Stimulated activated CD4-positive, alpha-beta T cell treated with anti-CD3 and anti-CD28 coated beads, Interleukin-1b, Interleukin-23, amount 100 ng/mL, for 48 hours (primary cell): ENCODE measurements at places on chromosomes 13 and 19.

DNA sequence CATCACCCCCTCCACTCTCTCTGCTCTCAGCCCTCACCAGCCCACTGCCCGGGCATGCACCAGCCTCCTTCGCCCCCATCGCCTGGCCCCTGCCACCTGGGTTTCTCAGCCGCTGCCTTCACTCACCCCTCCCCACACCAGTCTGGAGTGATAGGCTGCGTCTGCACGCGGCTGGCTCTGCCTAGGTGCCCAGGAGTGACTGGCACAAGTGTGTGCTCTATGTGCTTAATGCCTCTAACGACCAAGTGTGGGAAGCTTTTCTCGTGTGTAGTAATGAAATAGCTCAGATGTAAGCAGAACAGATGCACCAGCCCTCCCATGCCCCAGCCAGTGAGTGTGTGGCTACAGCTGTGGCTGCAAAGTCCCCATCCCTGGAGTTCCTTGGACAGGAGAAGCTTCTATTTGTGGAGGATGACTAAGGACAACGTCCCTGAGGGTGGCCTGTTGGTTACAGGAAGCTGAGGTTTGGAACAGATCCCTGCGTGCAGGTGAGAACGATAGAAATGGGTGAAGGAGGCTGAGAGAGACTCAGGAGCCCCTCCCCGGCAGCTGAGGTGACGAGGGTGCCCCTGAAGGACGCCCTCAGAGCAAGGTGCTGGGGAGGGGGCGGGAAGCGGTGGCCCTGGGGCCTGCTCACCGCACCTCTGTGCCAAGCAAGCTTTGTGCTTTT lies 35.6 kb downstream of the ATP11A start:
- no peak for DNase-seq

DNA sequence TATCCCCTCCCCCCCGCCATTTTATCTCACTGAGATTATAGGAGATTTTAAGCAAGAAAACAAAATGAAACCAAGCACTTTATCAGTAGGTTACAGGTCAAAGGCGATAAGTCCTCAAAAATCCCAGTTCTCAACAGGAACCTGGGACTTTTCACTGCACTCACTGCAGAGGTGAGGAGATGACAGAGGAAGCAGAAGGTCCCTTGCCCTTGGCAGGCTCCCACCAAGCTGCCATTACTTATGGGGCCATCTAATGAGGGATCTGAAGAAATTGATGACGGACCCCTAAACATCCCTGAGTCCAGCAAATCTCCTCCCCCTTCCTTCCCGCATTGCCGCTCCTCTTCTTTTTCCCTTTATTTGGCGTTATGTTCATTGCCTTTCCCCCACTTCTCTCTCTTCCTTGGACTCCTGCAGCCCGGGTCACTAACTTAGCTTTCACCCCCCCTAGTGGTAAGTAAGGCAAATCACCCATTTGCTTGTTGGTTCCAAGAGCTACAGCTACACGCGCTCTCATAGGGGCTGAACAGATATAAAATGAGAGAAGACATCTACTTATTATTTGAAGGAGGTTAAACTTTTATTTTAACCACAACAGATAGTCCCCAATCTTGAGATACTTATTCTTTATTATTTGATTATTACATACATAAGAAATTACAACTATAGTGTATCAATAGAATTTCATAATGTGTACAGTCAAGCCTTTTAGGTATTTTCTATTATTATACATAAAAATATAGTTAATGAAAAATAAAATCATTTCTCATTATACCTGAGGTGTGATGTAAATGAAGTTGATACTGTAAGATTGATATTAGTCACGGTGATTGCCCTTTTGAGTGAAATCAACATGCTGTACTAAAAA lies 52.0 kb upstream of the ARGLU1 start:
- peak; percentile 9 for DNase-seq

GRCh38 chr19:3849092-3849491 lies 19.7 kb downstream of the ZFR2 start:
- DNase-seq, result peak; percentile 35

DNA sequence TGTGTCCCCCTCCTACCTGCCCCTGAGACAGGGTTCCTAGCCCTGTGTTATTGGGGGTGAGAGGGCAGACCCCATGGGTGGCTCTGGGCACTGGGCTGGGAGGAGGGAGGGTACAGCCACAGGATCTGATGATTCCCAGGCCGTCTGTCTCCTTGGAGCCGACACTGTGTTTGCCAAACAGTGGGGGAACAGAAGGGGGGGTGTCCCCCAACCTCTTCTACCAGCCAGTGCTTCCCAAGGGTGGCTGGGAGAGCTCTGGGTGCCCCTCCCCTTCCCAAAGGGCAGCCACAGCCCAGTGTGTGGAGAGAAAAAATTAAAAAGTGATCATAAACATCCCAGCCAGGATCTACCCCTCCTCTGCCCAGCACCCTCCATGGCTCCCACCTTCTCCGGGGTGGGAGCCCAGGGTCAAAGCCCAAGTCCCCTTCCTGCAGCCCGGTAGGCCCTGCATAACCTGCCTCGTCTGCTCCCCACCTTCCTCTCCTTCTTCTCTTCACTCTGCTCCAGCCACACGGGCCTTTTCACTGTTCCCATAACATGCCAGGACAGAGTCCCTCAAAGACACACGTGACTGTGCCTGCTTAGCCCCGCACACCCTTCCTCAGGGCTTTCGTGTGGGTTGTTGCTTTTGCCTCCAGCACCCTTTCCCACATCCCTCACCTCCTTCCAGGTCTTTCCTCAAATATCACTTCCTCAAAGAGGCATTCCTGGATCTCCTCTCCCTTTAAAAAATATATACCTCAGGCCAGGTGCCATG lies 1.4 kb upstream of the PLIN4 start:
- DNase-seq, result no peak

DNA sequence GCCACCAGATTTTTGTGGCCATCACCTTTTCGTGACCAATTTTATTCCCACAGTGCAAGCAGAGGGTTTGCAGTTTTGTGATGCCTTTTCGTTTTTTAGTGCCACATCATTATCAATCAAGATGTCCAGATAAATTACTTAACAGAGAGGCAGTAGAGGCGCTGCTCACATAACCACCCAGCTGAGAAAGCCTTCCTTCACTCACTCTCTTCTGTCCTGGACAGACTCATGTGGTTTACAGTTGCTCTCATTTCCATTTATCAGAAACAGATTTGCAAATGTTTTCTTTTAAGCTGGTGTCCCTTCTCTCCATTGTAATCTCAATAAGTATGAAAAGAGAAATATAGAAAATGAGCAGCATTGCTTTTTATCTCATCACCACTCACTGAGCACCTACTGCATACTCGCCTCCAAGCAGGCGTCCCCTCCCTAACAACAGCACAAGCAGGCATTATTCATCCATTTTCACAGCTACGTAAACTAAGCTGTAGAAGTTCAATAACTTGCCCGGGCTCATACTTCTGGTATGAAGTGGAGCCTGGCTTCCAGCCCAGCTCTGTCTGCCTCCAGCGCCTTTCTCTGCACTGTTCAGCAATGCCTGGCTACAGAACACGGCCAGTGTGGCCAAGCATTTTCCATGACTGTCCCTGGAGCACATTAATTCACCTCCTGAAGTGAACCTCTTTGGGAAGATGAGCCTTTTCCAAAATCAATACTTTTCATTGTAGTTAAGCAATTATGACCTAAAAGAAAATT lies 34.6 kb upstream of the KATNAL1 start:
- no peak for DNase-seq

- no peak for DNase-seq
Measured at GRCh38 chr19:23558541-23558940, 128.5 kb downstream of the ZNF675 start.

GRCh38 chr19:5492635-5493409 lies 37.6 kb downstream of the ZNRF4 start:
- DNase-seq, result no peak

DNA sequence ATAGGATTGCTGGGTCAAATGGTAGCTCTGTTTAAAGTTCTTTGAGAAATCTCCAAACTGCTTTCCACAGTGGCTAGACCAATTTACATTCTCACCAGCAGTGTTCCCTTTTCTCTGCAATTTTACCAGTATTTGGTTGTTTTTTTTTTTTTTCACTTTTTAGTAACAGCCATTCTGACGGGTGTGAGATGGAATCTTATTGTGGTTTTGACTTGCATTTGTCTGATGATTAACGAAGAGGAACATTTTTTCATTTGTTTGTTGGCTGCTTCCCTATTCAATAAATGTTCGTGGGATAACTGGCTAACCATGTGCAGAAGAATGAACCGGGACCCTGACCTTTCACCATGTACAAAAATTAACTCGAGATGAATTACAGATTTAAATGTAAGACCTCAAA lies 31.2 kb downstream of the CYP4F2 start:
- DNase-seq, result no peak

DNA sequence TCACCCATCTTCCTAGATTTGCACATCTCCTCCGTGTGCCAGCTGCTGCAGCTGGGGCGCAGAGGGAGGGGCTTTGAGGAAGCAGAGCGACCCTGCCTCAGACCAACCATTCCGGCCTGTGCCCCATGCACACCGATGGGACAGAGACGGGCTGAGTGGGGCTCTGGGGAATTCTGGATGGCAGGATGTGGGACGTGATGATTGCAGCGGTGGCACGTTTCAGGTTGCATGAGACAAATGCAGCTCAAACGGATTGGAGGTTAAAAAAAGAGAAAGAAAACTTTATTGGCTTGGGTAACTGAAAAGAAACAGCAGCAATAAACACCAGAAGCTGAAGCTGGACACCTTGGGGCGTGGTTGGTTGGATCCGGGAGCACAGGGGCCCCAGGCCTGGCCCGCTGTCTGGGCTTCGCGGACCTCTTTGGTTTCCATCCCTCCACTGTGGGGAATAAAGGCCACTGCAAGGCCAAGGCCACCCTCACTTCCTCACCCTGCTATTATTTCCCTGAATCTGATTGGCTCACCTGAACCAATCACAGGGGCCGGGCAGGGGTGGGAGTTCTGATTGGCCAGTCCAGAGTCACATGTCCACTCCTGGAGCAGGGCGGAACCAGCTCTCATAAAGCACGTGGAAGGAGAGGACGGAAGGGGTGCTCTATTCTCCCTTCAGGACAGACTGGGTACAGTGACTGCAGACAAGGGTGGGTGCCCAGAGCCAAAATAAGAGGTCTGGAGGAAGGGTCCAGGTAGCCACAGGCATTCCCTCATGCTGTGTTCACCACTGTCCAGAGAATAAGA lies 6.1 kb upstream of the ZNF787 start:
- DNase-seq, result no peak

DNA sequence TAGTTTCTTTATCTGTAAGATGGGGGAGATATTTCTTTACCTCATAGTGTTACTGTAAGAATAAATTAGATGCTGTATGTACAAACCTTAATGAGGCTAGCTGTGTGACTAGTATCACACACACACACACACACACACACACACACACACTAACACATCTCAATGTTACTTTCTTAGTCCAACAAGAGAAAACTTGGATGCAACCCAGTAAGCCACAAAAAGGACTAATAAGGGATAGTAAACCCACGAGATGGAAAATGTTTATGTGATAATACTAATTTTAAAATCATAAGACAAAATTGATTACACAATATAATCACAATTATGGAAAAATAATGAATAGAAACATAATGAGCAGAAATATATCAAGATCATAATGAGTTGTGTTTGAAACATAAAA lies 437.7 kb upstream of the ZNF507 start:
- no peak for DNase-seq

DNA sequence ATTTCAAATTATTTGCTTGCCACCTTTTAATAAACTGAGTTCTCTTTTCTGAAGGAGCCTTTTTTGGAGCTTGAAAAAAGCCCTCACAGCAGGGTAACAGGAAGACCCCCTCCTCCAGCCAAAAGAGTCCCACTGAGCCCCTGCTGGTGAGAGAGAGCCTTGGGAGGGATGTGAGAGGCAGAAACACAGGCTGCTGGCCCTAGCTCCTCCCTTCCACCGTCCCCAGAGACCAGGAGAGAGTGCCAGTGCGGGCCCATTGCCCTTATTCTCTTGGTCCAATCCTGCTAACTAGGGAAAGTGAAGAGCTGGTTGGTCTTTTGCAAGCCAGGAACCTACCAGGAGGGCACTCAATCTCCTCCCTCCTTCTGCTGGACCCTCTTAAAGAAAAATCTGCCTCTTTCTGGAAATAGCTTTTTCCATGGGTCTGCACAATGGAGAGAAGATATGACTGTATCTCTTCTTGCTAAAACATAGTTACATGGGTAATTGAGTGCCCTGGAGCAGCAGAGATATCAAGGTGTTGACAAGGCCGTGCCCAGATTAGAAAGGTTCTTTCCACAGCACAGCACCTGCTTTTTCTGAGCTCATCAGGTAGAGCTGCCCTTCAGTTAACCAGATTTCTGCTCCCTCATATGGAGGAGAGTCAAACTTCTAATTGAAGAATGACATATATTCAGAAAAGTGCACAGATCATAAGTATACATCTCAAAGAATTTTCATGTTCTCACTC lies 113.9 kb downstream of the LRCH1 start:
- DNase-seq, result no peak

DNA sequence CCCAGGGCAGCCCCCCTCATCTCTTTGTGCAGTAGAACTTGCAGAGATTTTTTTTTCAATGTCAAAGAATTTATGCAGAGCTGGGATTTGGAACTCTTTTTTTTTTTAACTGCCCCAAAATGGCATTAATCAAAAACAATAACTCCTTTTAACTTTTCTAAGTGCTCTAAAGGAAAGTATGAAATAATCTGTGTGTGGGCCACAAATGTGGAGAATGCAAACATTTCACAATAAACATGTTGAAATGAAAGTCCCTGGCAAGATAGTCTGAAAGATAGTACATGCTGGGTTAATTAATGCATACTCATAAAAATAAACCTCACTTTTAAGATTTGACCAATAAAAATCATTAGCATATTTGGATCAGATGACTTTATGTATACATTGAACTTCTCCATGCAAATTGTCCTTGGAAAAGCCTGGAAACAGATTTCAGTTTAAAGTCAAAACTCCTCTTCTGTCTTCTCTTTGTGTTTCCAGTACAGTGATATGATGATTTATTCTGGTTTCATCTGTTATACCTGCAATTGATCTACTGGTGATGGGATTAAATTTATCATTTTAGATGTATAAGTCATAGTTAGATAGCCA lies 30.5 kb upstream of the ZNF536 start:
- DNase-seq, result no peak

- no peak for DNase-seq
Measured at GRCh38 chr19:28880735-28881401, 332.1 kb downstream of the UQCRFS1 start.

GRCh38 chr13:24861617-24862362 lies 97.8 kb downstream of the RNF17 start:
- no peak for DNase-seq

GRCh38 chr13:112062072-112062567 lies 4.8 kb upstream of the SOX1 start:
- no peak for DNase-seq

DNA sequence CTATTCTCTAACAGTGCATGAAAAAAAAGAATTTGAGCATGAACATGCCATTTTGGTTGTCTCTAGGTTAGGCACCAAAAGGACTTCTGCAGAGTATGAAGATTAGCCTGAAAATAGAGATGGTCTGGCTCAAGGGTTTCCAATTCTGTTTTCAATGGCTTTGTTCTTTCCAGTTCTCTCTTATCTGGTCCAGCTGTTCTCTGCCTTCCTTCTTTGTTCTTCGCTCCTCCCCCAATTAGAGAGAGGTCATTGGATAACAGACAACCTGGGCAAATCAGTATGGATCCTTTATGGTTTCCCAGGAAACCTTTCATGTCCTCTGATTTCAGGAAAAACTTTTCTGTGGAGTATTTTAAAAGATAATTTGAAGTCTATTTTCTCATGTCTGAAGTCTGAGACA lies 623.4 kb downstream of the PCDH17 start:
- no peak for DNase-seq

GRCh38 chr19:41702171-41702651 lies 6.2 kb upstream of the CEACAM5 start:
- DNase-seq, result no peak
